ENCODE measurements at places on chromosomes 4 and X.

GRCh38 chr4:26179316-26179760 lies 141.5 kb upstream of the RBPJ start:
- no peak for DNase-seq

DNA sequence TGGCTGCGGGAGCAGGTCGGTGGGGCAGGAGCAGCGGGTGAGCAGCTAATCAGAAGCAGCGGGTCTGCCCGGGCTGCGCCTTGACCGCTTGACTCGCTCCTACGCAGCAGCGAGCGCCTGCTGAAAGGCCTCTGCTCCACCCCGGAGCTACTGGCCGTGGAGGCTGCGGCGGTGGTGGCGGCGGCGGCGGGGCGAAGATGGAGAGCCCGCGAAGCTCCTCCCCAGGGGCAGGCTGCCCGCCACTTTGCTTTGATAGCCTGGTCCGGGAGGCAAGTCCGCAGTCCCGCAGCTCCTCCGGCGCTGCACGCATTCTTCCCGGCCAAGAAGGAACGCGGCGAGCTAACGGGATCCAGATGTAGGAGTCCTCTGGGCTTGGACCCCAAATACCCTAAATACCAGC lies 36.7 kb downstream of the PJA1 start:
- peak; percentile 46 for DNase-seq

- no peak for DNase-seq
Measured at GRCh38 chrX:125778261-125778660, 387.8 kb downstream of the DCAF12L2 start.

GRCh38 chrX:53003111-53003510 lies 44.8 kb upstream of the FAM156A start:
- no peak for DNase-seq

DNA sequence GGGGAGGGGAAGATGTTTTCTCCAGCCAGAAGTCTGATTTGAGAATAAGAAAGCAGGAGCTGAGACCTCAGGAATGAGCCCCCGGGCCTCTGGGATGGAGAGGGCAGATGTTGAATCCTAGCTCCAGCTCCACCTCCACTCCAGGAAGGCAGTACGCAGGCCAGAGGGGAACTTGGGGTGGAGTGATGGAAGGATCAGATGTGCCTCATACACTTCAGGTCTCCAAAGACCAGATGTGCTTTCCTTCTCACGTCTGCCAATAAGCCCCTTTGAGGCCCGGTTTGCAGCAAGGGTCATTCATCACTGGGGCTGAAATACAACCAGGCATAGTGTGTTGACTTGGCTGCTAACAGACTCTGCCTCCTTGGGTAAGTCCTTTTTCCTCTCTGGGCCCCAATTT lies 28.1 kb downstream of the STARD8 start:
- DNase-seq = no peak
